ENCODE measurements at places on chromosomes 12 and 14.

DNA sequence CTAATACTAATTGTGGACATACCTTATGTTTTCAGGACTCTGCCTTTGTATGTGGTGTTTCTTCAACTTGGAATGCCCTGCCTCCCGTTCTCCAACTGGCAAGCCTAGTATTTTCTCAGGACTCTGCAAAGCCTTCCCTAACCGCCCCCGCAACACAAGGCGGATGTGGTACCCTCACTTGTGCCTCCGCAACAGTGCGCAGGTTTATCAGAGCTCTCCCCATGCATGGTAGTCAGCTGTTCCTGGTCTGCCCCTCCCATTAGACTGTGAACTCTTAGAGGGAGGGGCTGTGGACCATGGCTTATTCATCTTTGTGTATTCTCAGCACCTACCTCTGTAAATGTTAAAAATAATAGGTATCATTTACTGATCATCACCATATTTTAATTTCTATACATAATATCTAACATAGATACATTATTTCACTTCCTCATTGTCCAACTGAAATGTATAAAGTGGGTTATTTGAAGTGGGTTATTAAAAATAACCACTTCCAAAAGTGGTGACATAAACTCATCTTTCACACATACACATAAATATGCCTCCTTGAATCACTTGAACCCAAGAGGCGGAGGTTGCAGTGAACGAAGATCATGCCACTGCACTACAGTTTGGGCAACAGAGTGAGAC, 9.0 kb downstream of the LPAR5 start:
- DNase-seq = no peak

GRCh38 chr12:130953771-130954543, at the start of gene ADGRD1:
Gene ADGRD1, plus strand, starts transcription at chr12:130953907. Its CDS starts 559 bp downstream, at chr12:130954466.
- DNase-seq = no peak

- no peak for DNase-seq
Measured at GRCh38 chr14:74491956-74492775, 939 bp downstream of the NPC2 start.

DNA sequence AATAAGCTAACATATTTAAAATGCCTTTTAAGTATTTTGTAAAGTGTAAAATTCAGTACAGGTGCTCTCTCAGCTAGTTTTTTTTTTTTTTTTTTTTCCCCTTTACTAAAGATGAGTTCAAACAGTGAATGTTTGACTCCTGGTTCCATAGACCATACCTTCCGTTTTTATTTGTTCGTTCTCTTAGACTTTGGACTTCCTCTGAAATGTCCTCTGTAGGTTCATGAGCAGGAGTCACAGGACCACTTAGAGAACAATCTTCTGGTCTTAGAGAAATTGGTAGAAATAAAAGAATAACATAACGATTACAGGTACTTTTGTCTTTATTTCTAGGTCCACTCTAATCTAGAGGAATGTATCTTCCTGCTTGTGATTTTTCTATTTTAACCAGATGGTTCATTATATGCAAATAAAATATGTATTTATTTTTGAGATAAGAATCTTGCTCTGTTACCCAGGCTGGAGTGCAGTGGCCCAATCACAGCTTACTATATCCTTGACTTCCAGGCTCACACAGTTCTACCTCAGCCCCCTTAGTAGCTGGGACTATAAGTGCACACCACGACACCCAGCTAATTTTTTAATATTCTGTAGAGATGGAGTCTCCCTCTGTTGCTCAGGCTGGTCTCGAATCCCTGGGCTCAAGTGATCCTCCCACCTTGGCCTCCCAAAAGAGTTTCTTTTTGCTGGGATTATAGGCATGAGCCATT, 25.8 kb downstream of the STYX start:
- no peak for DNase-seq

- peak; percentile 73 for DNase-seq
Measured at GRCh38 chr12:96399919-96400630, at the start of gene CDK17. Gene CDK17, minus strand, starts transcription at chr12:96400439. Its CDS starts 65,603 bp downstream, at chr12:96334836.

- DNase-seq = no peak
Measured at GRCh38 chr12:51198568-51199365, 19.1 kb downstream of the POU6F1 start.

DNA sequence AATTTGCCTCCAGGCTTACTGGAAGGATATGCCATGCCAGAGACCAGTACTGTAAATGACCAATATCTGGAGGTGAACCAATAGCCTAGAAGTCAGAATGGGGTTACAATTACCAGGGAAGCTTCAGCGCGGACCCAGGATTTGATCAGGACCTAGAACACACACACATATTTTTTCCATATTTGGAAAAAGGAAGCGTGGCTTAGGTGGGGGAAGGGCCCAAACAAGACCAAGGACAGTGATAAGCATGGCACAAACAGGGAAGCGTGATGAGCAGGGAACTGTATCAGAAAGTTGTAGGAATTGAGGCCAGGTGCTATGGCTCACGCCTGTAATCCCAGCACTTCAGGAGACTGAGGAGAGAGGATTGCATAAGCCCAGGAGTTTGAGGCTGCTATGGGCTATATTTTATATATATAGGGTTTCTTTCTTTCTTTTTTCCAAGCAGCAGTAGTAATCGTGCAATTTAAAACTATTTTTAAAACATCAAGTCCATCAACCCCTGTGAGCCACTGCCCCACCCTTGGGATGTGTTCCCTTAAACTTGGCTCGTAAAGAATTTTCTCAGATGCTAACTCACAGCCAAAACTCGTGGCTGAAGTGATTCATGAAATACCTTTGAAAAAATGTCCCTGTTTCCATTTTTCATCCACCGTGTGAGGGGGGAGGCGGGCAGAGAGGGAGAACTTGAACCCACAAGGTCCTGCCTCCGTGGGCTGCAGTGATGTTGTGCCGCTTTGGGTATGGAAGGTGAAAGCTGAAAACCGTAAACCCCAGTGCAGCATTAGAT, 16.7 kb downstream of the HRK start:
- no peak for DNase-seq

DNA sequence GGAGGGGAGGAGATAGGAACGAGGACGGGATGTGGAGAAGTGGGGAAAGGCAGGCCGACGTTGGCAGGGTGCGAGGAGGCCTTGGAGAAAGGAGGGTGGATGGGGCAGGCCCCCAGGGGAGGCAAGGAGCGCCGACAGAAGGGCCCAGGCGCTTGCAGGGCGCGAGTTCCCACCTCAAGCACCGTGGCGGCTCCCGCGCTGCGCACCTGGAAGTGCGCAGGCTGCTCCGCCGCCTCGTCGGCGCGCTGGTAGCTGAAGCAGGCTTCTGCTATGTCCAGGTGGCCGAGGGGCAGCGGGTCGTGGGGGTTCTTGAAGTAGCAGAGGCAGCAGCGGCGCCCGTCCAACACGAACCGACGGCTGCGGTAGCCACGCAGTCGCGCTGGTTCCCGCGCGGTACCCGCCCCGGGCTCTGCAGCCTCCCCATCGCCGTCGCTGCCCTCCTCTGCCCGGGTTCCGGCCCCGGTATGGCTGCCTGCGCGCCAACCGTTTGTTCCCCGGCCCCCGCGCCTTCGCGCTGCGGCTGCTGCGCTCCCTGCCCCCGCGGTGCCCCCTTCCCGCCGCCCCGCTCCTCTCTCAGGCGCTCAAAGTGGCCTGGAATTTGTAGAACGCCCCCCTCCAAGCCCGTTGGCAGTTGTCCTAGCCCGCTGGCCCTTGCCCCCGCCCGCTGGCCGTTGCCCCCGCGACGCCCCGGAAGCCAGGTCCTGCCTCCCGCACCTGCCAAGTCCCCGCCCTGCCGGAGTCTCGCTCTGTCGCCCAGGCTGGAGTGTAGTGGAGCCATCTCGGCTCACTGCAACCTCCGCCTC, 1.1 kb upstream of the ACTR6 start:
- DNase-seq = peak; percentile 65

- DNase-seq = no peak
Measured at GRCh38 chr12:62692884-62693283, 226.3 kb downstream of the MON2 start.

GRCh38 chr14:96482986-96483385, 19.2 kb upstream of the PAPOLA start:
- no peak for DNase-seq

GRCh38 chr12:120175062-120175461, 19.5 kb downstream of the GCN1 start:
- no peak for DNase-seq

- DNase-seq = no peak
Measured at GRCh38 chr12:100566887-100567637, 6.4 kb upstream of the GAS2L3 start.

DNA sequence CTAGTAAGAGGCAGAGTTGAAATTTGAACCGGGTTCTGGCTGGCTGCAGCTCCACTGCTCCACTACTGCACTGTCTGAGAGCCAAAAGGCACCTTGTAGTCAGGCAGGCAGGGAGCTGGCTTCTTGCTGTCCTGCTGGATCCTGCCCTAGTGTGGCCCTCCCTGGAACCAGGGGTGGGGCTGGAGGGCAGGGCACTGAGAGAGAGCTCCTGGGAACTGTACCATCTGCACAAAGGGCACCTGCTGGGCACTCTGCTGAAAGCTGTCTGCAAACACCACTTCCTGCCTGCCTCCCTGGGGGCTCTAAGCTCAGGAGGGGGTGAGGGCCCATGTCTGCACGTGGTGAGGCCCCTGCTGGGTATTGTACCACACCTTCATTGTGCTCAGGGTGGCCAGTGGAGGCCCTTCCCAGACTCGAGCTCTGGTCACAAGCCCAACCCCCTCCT, 19.0 kb upstream of the TCL1B start:
- DNase-seq = no peak

DNA sequence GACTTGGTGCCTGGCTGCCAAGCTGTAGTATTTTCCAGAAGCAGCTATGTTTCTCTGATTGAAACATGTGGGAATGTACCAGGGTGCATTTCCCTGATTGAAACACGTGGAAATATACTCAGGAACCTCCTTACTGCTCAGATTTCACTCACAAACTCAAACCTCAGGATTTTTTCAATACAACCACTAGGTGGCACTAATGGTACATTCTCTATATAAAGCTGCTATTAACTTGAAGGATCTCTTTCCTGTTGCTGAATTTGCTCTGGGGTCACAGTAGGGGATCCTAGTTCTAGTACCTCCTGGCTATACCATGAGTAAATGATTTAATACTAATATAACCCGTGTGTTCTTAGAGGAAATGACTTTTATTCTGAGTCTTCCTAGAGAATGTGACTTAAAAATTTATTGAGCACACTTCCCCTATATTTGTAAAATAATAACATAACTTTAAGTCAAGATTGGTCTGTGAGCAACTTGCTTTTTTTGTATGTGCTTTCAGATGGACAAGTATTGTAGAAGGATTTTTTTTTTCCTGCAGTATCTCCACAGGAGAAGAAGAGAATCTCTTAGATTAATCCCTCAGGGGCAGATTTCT, 173.8 kb upstream of the MIS18BP1 start:
- DNase-seq = no peak

DNA sequence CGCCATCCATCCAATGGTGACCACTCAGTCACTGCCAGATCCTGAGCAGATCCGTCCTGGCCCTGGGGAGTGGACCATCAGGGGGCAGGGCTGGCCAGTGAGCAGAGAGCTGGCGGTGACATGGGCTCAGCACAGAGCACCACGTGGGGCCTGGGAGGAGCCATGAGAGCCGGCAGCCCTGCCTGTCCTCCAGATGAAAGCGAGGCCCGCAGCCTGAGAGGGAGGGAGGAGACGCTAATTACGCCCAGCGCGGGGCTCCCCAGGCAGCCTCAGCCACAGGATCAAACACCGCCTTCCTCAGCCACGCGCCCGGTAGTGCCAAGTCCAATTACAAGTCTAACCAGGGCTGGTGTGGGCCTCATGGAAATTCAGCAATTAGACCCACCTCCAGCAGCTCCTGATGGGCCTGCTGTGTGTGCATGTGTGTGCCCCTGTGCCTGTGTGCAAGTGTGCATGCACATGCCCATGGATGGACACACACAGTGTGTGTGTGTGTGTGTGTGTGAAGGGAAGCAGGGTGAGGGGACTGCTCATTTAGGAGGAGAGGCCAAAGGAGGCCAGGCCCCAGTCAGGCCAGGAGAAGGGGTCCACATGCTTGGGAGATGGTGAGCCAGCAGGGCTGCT, 68.0 kb downstream of the KIF26A start:
- no peak for DNase-seq

DNA sequence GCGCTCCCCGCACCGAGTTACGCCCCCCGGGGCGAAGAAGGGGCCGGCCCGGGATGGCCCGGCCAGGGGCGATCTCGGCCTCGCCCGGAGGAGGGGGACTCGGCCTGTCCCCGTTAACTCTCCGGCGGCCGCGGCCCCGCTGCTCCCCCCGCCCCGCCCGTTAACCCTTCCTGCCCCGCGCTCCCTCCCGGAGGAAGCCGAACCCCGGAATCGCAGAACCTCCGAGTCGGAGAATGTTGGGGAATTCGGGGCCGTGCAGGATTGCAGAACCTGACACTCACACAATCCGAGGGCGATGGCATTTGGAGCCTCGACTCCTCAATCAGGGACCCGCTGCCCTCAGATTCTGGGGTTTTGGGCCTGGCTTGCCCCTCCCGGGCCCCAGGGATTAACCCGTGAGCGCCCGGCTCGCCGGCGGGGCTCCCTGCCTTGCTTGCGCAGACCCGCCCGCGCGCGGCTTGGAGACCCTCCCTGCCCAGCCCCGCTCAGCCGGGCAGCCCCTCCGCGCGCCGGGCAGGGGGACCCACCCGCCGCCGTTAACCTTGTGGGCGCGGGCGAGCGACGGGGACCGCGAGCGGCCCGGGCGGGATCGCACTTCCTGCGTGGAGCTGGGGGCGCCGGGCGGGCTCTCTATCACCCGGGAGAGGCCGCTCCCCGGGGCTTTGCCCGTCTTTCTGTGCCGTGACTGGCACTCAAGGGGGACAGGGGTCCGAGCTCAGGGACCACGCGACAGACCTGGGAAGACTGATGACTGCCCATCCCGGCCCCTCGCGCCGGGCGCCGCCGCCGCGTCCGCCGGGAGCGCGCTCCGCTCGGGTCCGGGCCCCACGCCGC, 18.8 kb downstream of the BEGAIN start:
- DNase-seq = no peak

- no peak for DNase-seq
Measured at GRCh38 chr14:95287176-95287754, 32.4 kb downstream of the CLMN start.

GRCh38 chr12:5437182-5437583, 5.3 kb downstream of the NTF3 start:
- no peak for DNase-seq

DNA sequence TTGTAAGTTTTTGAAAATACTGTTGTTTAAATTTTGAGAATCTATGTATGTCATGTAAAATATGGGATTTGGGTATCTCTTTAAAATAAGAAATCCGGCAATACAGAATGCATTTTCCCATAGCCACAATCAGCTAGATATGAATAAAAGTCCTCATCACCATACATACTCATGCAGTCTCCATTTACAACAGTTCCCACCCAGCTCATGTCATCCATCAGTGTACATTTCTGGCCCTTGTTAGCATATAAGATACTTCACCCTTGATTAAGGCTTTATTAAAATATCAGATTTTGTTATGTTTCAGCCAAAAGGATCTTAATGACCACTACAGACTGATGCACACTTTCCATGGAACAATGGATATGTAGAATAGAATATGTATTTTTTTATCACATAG, 218.0 kb downstream of the DPY19L2 start:
- DNase-seq = no peak

- no peak for DNase-seq
Measured at GRCh38 chr12:121825041-121825523, 21.3 kb downstream of the SETD1B start.

GRCh38 chr14:38502239-38502638, 246.3 kb upstream of the CLEC14A start:
- no peak for DNase-seq
